ENCODE measurements at places on chromosomes 7 and 10. TPM values are rescaled to one million over a fixed set of nuclear protein-coding genes. Genes with fewer than 3 reads are reported as not detected.

DNA sequence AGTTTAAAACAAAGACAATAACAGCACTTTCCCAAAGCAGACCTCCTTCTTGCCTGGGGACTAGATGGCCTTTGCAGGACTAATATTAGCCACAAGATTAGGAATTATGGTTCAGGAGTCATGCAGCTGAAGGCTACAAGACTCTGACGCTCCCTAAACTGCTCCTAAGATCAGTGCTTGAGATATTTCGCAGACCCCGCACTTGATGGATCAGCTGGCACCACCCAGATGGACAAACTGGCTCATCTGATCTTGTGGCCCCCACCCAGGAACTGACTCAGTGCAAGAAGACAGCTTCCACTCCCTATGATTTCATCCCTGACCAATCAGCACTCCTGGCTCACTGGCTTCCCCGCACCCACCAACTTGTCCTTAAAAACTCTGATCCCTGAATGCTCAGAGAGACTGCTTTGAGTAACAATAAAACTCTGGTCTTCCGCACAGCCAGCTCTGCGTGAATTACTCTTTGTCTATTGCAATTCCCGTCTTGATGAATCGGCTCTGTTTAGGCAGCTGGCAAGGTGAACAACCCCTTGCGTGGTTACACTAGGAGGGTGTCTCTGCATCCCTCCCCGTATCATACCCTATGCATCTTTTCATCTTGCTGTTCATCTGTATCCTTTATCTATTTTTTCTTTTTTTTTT, 26.9 kb upstream of the NRBF2 start:
- DNase-seq: no peak

GRCh38 chr10:27743012-27743876, 2.4 kb downstream of the MKX start:
- DNase-seq: peak; percentile 41

GRCh38 chr7:26937939-26938623, 73.7 kb upstream of the SKAP2 start:
- DNase-seq: no peak

- DNase-seq: no peak
Measured at GRCh38 chr7:12970626-12971025, 283.2 kb downstream of the ARL4A start.

DNA sequence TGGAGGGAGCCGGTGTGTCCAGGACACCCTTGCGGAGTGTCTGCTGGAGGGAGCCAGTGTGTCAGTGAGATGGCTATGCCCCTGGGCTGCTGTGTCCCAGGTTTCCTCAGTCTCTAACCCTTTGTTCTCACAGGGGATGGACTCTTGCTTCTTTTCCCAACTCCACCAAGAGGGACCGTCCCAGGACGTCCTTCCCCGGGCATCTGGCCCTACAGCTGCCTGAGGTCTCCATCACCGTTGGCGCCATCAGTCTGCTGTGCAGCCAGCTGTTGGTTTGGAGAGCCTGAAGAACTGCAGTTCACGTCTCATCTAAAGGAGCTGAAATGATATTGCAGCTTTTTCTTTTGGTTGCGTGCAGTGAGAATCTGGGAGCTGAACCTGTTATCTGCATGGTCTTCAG, 136.2 kb downstream of the VIPR2 start:
- no peak for DNase-seq

GRCh38 chr10:5297466-5297865, 67.3 kb upstream of the UCN3 start:
- DNase-seq: peak; percentile 66

GRCh38 chr10:107451047-107451446, 286.5 kb upstream of the SORCS1 start:
- DNase-seq: no peak

DNA sequence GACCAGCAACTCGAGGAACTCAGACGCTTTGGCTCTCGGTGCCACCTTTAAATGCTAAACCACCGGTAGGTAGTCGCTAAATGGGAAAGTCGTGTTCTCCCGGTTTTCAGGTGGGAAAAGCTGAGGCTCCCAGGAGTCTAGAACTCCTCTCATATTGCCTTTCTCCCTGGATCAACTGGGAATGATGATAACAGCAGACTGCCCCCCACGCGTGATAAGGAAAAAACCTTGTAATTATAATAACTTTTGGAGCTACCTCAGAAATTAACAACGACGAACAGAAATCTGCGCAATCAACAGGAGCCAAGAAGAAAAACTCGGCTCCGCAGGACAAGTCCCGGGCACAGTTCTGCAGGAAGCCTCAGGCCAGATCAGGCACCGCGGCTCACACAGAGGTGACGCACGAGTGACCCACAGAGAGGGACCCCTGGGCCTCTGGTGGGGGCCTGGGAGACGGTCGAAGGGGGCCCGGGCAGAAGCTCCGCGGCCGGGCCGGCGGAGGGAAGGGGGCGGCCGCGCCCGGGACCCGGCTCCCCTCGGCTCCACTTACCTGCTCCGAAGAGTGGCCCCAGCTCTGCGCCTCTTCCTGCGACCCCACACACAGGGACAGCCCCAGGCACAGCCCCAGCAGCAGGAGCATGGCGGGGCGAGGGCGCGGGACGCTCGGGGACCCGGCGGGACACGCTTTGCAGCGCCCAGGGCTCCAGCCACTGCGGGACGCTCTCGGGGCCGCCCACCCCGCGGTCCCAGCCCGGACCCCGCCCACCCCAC, at the start of gene ITIH5:
TSS of gene ITIH5 (minus strand) at position 714 of the 771 bp plus-strand sequence. CDS start at position 640, 74 bp downstream.
- DNase-seq: no peak

DNA sequence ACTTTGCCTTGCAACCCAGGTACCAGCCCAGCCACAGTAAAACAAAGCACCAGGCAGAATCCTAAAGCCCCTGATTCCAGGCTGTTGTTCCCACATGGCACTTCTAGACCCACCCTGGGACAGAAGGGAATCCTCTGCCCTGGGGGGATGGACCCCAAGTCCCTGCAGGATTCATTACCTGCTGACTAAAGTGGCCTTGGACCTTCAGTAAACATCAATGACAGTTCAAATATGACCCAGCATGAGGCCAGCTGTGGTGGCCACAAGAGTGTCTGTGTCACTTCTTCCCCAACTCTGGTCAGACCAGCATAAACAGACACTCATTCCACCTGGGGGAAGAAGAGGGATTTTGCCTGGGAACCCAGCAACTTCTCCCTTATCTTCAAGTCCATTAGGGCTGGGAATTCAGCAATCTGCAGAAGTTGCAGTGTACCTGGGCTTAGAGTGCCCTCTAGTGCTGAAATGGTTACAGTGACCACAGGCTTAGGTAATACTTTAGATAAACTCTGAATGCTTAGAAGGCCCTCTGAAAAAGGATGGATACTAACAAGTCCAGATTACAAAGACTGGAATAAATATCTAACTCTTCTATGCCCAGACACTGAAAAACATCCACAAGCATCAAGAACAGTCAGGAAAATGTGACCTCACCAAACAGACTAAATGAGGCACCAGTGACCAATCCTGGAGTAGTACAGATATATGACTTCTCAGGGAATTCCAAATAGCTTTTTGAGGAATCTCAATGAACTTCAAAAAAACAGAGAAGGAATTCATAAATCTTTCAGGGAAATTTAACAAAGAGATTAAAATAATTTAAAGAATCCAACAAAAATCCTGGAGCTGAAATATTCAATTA, 108.5 kb upstream of the TMEM168 start:
- peak; percentile 61 for DNase-seq

GRCh38 chr10:35934642-35934995, 292.5 kb upstream of the FZD8 start:
- DNase-seq: no peak

- no peak for DNase-seq
Measured at GRCh38 chr7:148738737-148739535, 40.2 kb downstream of the CUL1 start.

DNA sequence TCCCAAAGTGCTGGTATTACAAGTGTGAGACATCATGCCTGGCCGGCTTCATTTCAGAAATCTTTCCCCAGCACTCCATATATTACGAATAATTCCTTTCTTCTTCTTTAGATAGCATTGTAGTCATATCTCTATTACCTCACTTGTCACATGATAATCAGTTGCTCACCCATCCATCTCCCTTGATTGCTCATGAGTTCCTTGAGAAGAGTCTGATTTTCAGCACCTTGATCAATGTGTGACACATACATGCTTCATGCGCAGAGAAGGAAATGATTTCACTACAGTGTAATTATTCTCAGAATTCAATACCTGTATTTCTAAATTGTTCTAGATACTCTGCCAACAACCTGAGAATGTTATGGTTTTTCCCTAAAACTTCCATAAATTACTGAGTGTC, 26.7 kb upstream of the GGCT start:
- DNase-seq: no peak

ZNF316 gene
- total RNA-seq: 17.0 TPM

C10orf53 gene
- not detected for total RNA-seq

GIMAP1 gene
- total RNA-seq: 5.3 TPM

DNTT gene
- total RNA-seq: 0.10 TPM

IFT22 gene
- 6.8 TPM for total RNA-seq

ACTR1A gene
- 59.6 TPM for total RNA-seq

All from activated naive CD4-positive, alpha-beta T cell treated with anti-CD3 and anti-CD28 coated beads for 36 hours (primary cell).